ENCODE measurements at places on chromosomes 1 and 21.

GRCh38 chr1:241531195-241532161, 700 bp upstream of the KMO start:
- DNase-seq = no peak

- DNase-seq = no peak
These were observed 1.7 kb upstream of the LAD1 start for GRCh38 chr1:201400852-201401230.

DNA sequence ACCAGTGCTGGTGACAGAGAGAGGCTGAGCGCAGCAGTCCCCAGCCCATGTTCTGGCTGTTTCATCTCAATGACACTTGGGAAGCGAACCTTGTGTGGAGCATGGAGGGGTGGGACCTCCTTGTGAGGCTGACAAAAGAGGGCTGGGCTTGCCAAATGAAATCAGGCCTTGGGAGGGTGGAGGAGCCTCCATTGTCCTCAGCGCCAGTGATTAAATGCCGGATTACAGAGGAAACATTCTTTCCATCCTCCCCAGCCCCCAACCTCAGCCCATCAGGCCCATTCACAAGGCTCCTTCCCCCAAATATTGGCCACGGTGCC, 63.3 kb upstream of the PAXBP1 start:
- DNase-seq = no peak

DNA sequence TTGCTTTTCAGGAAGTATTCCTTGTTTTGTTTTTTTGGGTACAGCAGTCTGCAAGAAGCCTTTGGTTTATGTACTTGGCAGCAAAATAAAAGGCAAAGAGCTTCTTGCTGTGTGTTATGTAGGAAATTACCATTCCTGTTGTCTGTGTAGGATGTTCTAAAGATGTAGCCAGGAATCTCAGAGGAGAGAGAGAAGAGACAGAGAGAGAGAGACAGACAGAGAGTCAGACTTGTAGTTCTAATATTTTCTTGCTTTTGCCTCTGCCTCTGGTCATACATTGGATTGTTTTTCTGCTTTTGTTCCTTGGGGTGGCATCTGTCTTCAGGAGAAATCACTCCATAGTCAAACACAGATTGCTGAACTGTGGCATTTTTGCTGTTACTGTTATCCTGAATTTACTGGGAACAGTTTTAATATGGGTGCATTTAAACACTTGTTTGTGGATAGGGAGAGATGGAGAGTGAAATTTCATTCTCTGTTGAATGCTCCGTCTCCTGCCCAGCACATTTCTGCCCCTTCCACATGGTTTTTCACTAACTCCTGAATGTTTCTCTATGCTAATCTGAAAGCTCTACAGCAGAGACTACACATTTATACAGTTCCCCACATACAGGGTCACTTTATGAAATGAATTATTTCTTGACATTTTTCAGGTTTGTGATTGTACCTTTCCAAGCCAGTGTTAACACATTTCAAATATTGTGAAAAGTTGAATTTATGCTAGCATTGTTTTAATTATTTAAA, 49.8 kb downstream of the POU2F1 start:
- no peak for DNase-seq

- no peak for DNase-seq
These were observed at the start of gene CLDN17 for GRCh38 chr21:30166705-30167104. Gene CLDN17 (minus strand): TSS chr21:30166805. CDS start chr21:30166617, 188 bp downstream.

GRCh38 chr1:116314305-116314919, 58.6 kb upstream of the ATP1A1 start:
- no peak for DNase-seq

DNA sequence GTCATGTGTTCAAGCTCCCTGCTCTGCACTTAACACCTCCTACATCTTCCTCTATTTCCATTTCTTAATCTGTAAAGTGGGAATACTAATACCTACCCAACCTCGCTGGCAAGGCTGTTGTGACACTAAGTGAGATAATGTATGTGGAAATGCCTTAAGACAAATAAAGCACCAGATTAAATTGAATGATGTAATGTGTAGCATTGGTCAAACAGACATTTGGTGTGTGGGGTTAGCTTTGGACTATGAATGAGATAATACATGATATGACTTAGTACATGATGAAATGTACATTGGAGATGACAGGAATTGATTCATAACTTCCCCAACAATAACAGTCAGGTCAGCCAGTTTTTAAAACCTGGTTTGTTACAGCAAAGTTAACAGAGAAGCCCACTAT, 5.2 kb downstream of the AMPD1 start:
- no peak for DNase-seq

DNA sequence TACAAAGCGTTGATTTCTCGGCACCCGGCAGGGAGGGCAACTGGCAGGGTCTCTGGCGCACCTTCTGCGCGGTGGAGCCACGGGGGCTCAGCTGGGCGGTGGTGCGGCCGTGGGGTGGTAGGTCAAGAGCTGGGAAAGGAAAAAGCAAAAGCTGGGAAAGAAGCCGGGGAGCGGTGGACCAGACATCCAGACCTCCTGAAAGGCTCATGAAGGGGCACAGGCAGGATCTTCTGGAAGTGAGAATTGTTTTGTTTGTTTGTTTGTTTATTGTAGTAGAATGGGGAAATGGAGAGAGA, 7.2 kb upstream of the RNU1-1 start:
- no peak for DNase-seq

DNA sequence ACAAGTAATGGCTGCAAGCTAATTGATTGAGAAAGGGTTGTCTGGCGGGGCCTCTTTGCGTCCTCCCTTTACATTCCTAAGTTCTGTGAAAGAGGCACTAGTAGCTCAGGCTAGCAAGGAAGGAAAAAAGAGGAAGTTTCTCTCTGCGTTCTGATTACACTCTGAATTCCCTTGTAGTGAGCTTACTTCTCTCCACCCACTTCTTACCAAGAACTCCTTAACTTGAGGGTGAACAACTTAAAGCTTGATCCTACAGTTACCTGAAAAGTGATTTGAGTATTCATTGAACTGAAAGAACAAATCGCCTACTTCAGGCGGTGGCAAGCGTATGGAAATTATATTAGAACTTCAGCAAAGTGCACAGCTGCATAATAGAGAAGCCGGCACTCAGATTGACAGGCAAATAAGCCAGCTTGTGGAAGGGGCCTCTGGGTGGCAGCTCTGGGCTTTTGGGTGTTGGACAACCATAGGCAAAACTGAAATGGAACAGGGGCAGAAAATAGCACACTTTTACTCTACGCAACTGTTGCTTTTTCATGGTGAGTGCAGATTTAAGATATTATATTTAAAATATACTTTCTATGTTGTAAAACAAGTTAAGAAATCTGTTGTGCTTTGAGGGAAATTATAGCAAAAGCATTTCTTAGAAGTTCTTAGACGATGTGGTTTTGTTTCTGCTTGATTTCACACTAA, 464.5 kb downstream of the USP25 start:
- no peak for DNase-seq

- no peak for DNase-seq
These were observed 83.9 kb downstream of the FASLG start for GRCh38 chr1:172742599-172743500.

DNA sequence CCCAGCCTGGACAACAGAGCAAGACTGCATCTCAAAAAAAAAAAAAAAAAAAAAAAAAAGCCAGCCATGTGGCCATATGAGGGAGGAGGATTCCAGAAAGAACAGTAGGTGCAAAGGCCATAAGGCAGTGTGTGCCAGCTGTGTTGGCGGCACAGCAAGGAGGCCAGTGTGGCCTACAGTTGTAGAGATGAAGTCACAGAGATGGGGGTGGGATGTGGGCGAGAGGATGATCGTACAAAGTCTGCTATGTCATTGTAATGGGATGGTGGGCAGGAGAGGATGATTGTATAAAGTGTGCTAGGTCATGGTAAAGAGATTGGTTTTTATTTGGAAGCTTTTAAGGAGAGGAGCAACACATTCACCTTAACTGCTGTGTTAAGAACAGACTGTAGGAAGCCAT, 9.8 kb upstream of the CR1 start:
- no peak for DNase-seq

DNA sequence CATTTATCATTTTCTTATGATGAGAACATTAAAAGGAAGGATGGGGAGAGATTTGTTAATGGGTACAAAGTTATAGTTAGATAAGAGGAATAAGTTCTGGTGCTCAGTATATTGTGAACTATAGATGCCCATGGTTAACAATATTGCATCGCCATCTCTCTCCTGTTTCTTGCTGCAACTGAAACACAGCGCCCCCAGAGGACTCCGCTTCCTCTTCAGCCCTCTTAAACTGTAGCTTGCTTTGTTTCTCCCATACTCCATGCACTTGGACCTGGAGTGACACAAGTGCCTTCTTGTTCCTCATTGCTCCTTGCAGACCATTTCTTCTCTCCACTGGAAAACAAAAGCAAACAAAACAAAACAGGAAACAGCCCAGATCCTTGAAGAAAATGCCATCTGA, 70.1 kb upstream of the NTPCR start:
- no peak for DNase-seq

- DNase-seq = no peak
These were observed 54.4 kb downstream of the KCNAB2 start for GRCh38 chr1:6099787-6100765.

DNA sequence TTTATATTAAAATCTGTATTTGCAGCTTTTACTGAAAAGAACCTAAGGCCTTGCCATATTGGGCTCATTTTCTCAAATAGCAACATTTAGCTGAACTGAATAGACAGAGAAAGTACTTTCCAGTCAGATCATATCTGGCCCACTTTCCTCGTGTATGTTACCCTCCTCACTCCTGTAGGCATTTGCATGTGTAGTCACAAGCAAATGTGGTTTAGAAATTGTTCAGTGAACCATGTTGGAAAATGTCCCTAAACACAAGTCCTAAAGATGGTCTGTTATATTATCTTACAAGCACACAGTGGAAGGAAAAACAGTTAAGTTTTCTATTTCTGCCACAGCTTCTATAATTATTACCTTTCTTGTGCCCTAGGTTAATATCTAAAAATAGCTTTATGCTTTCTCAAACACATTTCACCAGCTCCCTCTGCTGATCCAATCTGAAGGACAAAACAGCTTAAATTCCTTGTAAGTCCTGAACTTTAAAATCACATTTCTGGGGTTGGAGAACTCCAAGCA, 606 bp upstream of the FMO4 start:
- DNase-seq = no peak

DNA sequence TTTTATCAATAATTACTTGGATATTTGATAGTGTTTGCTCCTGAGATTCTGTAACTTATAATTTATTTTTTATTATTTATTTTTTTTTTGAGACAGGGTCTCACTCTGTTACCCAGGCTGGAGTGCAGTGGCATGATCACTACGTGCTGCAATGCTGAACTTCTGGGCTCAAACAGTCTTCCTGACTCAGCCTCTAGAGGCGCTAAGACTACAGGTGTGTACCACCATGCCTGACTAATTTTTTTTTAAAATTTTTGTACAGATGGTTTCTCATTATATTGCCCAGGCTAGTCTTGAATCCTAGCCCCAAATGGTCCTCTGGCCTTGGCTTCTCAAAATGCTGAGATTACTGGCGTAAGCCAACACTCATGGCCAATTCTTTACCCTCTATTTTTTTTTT, 845.5 kb upstream of the ADGRL4 start:
- DNase-seq = no peak

DNA sequence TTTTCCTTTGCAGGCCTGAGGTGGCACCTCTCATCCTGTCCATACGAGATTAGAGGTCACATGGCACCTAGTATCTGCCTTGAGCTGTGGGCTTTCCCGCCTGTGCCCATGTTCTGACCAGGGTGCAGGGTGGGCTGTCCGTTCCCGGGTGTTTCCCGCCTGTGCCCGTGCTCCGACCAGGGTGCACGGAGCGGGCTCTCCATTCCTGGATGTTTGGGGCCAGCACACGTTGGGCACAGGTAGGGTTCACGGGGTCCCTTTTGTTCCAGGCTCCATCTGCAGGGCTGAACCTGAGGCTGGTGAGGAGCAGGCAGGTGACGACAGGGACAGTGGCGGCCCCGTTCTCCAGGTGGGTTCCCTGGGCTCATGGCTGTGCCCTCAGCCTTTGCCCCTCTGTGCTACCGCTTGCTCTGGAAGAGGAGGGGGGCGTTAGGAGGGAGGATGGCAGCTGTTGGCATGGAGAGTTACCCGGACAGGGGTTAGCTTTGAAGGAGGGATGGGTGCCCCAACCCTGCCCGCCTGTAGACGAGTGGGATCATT, 10.0 kb downstream of the RRP1 start:
- no peak for DNase-seq

- DNase-seq = no peak
These were observed 34.5 kb upstream of the CD58 start for GRCh38 chr1:116605315-116605714.

DNA sequence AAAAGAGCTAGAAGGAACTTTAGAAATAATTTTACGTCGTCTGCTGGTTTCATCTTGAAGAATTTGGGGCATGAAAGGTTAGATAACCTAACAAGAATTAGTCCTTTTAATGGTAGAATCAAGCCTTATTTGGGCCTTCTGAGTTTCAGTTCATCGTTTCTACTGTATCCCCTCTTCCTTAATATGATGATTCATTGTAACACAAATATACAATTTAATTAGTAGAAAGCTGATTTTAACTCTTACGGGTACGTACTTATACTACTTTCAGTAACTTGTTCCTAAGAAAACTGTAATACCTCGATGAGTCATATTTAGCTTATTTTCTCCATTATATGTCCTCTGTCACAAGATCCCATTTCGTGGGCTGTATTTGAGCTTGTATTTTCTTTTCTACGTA, 264.7 kb downstream of the RYR2 start:
- DNase-seq = no peak

- DNase-seq = no peak
These were observed 974 bp upstream of the FNBP1L start for GRCh38 chr1:93446837-93447451.

DNA sequence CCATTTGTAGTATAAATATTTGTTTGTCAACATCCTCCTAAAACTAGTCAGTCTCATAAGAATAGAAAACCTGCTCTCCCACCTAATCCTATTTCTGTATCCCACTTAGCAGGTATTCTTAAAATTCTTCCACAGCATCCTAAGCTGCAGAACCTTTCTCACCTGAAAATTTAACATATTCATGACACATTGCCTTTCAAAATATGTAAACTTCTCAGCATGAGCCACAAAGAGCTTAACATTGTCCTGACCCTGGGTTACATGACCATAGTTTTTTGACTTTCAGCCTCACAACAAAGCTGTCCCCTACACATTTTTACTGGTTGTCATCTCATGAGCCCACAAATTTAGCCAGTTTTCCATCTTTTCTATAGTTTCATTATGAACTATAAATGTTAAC, 712.1 kb downstream of the LTN1 start:
- no peak for DNase-seq

GRCh38 chr21:37967036-37967435, 50.8 kb upstream of the KCNJ6 start:
- no peak for DNase-seq
